Left kidney (tissue), 8 donors: ENCODE measurements at places on chromosomes 7 and 10.
A peak's percentile ranks its signal among the peaks of the same experiment; 100 is the strongest.

DNA sequence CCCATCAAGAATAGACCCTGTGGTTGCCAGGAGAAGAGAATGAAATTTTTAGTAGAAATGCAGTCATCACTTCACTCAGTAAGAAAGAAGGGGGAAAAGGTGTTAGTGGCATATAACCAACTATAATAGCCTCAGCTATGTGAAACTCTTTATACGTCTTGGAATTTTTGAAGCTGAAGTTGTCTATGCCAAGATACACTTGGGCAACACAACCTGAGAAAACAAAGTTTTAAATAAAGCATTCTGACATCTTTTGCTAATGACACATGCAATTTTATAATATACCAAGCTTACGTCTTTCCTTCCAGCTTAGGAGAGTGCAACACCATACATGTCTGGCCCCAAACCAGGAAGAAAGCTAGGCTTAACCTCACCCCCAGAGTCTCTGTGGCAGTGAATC is 40.8 kb upstream of the ZNF438 start:
- no peak for DNase-seq

DNA sequence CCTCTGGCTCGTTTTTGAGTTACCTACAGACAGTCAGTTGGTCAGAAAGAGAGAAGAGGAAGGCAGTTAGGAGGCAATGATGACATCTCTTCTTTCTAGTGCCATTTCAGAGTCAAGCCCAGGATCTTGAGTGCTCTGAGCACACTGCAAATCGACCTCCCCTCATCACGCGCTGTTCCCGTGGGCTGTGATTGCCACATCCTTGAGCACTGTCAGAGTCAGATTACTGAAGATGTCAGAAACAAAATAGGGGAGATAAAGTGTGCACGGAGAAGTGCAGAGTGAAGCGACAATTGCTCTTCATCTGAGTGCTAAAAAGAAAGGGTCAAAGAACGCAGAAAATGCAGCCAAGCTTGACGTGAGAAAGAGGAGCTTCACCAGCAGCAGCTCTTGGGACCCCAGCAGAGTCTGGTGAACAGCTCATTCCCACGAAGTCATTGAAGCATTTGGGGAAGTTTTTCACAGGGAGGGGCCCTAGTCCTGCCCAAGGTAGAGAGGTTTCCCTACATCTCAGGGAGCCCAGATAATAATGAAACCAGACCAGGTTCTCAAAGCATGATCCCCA is 661.7 kb upstream of the AUTS2 start:
- DNase-seq, result no peak

DNA sequence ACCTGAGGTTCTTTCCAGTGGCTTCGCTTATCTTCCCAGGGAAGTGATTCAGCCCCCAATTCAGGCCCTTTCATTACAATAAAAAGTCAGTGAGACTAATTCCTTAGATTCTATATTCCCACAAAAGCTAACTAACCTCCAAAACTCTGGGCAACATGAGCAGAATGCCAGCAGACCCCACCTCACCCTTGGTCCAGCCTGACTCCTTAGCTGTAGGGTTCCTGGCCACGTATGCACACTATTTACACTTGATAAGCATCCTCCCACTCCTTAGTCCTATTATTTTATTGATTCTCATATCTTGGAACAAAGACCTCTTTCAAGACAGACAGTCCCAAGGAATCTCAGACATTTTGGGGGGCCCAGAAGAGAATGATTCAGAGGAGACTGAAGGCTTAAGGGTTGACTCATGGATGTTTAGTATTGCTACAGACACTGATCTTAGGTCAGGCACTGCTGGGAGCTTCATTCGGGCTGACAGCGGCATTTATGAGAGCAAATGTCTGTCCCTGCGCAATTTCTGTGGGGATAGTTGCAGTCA is 162.6 kb upstream of the GDF10 start:
- no peak for DNase-seq

- no peak for DNase-seq
These were observed 128.5 kb upstream of the VKORC1L1 start for GRCh38 chr7:65744406-65744805.

DNA sequence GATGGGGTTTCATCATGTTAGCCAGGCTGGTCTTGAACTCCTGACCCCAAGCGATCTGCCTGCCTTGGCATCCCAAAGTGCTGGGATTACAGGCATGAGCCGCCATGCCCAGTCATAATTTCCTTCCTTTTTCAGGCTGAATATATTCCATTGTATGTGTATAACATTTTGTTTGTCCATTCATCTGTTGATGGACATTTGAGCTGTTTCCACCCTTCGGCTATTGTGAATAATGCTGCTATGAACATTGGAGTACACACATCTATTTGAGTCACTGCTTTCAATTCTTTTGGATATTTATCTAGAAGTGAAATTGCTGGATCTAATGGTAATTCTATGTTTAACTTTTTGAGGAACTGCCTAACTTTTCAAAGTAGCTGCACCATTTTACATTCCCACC is 34.6 kb downstream of the TLX1 start:
- no peak for DNase-seq

DNA sequence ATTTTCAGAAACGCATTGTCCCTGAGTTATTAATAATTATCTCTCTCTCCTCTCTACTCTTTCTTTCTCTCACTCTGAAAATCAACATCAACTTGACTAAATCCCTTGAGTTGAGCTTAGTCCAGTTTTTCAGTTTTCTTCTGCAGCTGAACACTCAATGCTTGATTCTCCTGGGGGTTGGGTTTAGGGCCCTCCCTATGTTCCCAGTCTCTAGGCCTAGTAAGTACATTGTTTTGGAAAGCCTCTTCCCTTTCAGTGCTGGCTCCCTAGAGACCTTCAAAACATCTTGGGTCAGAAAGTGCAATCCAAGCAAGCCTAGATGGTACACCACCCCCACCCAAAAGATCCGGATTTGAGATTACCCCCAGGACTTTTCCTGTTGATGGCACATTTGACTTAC is 488.5 kb downstream of the LRMDA start:
- DNase-seq, result no peak

DNA sequence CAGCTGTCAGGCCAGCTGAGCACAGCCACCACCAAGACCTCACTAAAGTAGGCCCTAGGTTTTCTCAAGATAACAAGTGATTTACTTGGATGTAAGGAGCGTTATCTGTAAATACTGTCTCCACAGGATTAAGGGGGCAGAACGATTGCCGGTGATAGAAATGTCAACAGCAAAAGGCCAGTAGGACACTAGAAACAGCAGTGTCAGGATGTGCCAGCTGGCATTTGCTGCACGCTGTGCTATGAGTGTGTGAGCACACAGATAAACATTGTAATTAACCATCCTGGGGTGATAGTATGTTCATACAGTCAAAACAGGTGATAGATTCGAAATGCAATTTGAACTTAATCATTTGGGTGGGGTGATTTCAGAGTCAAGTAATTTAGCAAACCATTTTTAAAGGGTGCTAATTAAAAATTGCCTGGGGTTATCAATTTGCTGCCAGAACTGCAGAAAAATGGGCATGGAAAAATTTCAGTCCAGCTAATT is 36.3 kb upstream of the NOBOX start:
- no peak for DNase-seq

- DNase-seq, result peak; percentile 10
These were observed 87.8 kb downstream of the CFAP58 start for GRCh38 chr10:104441329-104442000.

GRCh38 chr10:5125315-5126044 is 31.3 kb downstream of the AKR1C3 start:
- no peak for DNase-seq

DNA sequence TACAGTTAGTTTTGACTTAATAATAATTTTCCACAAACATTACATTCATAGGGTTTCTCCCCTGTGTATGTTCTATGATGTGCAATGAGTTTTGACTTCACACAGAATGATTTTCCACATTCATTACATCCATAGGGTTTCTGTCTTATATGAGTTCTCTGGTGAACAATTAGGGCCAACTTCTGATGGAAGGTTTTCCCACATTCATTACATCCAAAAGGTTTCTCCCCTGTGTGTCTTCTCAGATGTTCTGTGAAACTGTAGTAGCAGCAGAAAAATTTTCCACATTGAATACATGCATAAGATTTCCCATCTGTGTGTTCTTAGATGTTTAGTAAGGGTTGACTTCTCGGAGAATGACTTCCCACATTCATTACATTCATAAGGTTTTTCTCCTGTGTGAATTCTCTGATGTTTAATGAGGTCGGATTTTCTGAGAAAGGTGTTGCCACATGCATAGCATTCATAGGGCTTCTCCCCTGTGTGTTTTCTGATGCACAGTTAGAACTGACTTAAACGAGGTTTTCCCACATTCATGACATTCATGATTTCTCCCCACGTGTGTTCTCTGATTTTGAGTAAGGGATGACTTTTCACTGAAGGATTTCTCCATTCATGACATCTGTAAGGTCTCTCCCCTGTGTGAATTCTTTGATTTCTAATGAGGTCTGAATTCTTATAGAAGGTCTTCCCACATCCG is 118.5 kb downstream of the ZNF33B start:
- DNase-seq, result no peak

GRCh38 chr7:115910541-115911164 is 119.9 kb downstream of the TFEC start:
- DNase-seq, result peak; percentile 56

- no peak for DNase-seq
These were observed 40.6 kb downstream of the ZNF438 start for GRCh38 chr10:30990971-30991646.

GRCh38 chr10:132588301-132589013 is 50.9 kb downstream of the INPP5A start:
- no peak for DNase-seq

DNA sequence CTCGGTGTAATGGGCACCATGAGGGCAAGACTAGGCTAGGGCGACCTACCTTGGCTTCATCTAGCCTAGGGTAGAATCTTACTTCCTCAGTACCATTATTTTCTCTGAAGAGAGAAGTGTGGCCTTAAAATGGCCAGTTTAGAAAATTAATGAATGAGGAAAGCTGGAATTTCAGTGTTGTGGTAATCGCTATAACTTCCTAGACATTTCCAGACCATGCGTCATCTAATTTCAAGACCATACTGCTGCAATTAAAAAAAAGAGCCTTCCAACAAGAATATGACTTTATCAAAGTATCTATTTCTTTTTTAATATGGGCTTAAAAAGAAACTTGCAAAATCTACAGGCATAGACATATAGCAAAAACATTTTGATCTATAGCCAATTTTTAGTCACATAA is 68.5 kb downstream of the CPVL start:
- no peak for DNase-seq

- no peak for DNase-seq
These were observed 86.2 kb downstream of the HECW1 start for GRCh38 chr7:43198599-43199090.

GRCh38 chr10:653991-654646 is 35.3 kb downstream of the DIP2C start:
- DNase-seq, result no peak

- no peak for DNase-seq
These were observed 448 bp upstream of the PTER start for GRCh38 chr10:16436367-16436757.

- no peak for DNase-seq
These were observed 31.8 kb upstream of the ABCA13 start for GRCh38 chr7:48139459-48139858.

- DNase-seq, result no peak
These were observed 39.7 kb downstream of the ODAD2 start for GRCh38 chr10:27959093-27959715.

GRCh38 chr7:80499350-80499953 is 12.4 kb downstream of the GNAT3 start:
- no peak for DNase-seq

DNA sequence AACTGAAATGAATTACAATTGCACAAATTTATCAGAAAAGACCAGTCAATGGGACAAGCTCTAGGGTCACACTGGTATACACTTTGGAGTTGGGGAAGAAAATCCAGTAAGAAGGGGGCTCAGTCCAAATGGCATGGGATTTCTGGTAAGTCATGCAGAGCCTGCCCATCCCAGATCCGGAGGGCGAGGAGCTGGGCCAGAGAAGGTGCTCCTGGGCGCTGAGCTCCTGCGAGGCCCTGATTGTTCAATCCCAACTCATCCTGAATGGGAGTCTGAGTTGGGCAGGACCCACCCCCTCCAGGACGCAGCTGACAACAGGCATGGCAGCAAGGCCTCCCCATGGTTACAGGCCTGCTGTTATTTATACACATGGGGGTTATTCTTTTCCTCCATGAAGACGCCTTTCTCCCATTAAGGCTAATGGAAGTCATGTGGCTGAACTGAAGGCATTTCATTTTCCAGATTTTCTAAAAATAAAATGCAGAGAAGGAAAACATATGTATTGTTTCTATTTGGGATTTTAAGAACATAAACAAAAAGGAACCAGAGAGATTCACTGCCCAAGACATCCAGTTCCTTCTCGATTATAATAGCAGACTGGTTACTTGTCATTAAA is 91.1 kb upstream of the ADAM12 start:
- DNase-seq, result no peak

DNA sequence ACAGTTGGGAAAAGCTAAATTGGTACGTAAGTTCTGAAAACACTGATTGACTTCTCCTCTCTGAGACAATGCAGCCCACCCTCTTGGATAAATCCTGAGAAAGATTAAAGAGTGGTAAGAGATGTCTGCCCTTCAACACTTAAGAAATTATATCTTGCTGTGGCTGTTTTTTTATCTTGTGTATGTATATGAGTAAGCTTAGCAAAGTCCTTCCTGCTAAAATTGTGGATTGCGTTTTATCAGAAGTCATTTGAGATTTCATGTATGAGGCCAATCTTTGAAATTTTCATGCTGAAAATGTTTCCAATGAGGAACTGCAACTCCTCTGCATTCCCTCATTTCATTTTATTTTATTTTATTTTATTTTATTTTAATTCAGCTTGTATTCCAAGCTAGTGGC is 106.2 kb upstream of the INHBA start:
- DNase-seq, result no peak

DNA sequence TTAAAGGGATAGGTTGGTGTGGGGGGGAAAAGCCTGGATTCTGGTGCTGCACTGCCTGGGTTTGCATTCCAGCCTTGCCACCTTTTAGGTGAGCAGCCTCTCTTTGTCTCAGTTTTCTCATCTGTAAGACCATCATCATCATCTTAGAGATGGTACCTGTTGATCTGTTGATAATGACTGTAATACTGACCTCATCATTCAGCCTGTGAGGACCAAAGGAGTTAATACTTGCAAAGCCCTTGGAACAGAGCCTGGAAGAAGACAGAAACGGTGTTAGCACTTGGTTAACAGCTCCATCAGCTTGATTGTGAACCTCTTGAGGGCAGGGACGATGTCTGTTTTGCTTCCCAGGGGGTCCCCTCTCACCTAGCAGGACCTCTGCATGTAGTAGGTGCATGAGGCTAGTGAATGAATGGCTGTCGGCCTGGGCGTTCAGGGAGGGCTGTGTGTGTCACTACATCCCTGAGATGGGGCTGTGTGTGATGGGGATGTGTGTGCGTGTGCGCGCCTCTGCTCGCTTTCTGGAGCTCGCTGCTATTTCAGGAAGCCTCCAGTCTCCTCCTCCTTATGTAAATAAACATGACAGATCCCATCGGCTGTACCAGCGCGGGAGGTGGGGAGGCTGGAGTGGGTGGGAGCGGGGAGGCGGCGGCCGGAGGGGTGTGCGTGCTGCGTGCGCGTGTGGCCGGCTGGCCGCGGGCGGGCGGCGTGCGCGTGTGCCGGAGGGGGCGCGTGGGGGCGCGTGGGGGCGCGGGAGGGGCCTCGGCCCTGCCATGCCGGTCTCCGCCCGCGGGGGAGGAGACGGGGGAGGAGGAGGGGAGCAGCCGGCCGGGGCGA is 61.2 kb downstream of the NEURL1 start:
- peak; percentile 59 for DNase-seq

- no peak for DNase-seq
These were observed 29.0 kb upstream of the DAGLB start for GRCh38 chr7:6476596-6477317.
